ENCODE measurements at places on chromosomes 5 and 9. TPM values are rescaled to one million over a fixed set of nuclear protein-coding genes. Genes with fewer than 3 reads are reported as not detected.

DBH gene
- total RNA-seq, result not detected

TAF11L10 gene
- not detected for total RNA-seq

APC gene
- total RNA-seq, result 22.9 TPM

EMB gene
- total RNA-seq, result 11.6 TPM

GLDC gene
- 1.5 TPM for total RNA-seq

CORO2A gene
- 19.8 TPM for total RNA-seq

NIM1K gene
- 0.26 TPM for total RNA-seq

DNA sequence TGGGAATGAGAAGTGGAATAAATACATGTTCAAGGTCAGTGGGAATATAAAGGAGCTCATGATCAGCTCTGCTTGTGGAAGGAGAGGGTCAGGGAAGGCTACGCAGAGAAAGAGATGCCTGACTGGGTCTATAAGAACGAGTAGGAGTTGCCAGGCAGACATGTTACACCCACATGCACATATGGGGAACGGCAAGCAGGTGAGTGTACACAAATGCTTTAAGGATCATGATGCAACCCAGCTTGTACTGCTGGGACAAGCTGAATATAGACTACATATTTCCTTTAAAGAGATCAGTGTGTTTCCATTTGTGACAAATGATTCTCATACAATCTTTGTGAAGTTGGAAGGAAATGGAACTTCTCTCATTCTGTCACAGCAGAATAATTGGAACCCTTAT lies 141.7 kb downstream of the SPOCK1 start:
- no peak overlapping the region for H3K27ac ChIP-seq
- no peak overlapping the region for H3K4me3 ChIP-seq
- DNase-seq, result no peak
- H3K27me3 ChIP-seq, result no peaks in the 10 kb centered on the region
- H3K4me1 ChIP-seq, result no peaks in the 10 kb centered on the region
- no peaks in the 10 kb centered on the region for H3K36me3 ChIP-seq

DNA sequence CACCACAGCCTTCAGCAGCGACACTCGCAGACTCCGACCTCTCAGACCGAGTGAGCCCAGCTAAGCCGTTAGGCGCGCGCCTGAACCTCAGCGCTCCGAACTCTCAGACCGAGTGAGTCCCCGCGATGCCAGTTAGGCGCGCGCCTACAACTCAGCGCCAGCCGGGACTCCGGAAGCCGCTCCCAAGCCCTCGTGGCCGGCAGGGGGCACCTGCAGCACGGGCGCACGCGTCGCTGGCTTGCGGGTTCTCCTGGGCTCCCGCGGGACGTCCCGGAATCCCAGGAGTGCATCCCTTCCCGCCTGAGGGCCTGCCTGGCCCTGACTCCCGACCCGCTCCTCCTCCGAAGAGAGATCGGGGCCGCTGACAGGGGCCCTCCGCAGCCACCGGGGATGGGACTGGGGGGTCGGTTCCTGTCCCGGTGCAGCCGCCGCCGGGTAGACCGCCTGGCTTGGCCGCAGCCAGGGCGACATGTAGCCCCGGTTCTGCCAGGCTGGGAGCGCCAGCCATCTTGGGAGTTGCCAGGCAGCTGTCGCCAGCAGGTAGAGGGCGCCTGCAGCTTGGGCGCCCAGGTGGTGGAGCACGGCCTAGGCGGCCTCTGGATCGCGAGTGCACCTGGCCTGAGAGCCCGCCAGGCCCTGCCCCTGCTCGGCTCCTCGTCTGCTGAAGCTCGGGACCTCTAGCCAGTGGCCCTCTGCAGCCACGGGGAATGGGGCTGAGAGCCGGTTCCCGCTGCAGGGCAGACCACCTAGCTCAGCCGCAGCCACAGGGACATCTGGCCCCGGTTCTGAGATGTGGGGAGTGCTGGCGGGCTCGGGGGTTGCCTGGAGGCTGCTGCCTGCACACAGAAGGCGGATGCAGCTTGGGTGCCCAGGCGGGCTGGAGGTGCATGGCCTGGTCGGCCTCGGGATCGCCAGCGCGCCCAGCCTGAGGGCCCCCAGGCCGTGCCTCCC lies at the start of gene ANKRD18A:
TSS of gene ANKRD18A (minus strand) at position 114 of the 951 bp plus-strand sequence. CDS start 311 bp downstream, outside the sequence.
- no peak within 1 kb of the TSS for H3K27ac ChIP-seq
- peak within 1 kb of the TSS; percentile 71 for H3K4me3 ChIP-seq
- H3K27me3 ChIP-seq, result no peaks in the 10 kb centered on the region
- H3K4me1 ChIP-seq, result peaks cover 7% of the 10 kb centered on the region
- H3K36me3 ChIP-seq, result no peaks in the 10 kb centered on the region

DNA sequence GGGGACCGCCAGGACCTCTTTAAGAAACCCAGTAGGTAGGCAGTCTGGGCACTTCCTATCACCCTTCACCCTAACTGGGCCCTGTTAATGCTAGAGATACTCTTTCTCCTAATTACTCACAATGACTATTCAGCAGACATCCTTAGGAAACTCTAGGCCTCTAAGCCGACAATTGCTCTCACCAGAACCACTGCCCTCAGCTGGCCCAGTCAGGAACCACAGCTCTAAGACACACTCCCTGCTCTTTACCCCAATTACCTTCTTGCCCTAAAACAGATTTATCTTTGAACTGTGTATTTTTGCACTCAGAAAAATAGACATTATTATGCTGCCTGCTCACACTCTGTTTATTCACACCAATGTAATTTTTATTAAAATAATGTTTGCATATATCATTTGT lies 432.6 kb upstream of the SLC30A5 start:
- H3K27ac ChIP-seq, result no peak overlapping the region
- H3K4me3 ChIP-seq, result no peak overlapping the region
- H3K27me3 ChIP-seq, result no peaks in the 10 kb centered on the region
- H3K4me1 ChIP-seq, result peaks cover 19% of the 10 kb centered on the region
- DNase-seq, result no peak

DNA sequence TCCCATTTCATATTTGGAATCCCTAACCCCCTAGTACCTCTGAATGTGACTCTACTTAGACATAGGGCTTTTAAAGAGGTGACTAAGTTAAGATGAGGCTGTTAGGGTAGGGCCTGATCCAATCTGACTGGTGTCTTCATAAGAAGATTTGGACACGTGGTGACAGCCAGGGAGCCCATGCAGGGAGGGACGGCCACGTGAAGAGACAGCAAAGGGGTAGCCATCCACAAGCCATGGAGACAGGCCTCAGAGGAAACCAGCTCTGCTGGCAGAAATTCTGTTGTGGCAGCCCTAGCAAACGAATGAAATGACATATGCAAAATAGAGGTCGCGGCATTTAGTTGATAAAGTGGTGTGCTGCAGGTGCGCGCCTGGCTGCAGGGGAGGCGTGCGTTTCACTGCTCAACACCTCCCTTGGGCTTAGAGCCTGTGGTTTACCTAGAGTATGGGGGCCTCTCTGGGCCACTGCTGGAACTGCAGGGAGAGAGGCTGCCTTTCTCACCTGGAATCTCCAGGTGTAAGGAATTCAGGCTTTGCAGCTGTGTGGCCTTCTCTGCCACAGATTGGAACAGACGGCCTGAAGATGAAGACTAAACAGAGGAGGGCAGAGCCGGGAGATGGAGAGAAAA lies 7.1 kb upstream of the AFAP1L1 start:
- no peak for DNase-seq
- H3K4me1 ChIP-seq, result no peaks in the 10 kb centered on the region
- no peak overlapping the region for H3K27ac ChIP-seq
- H3K27me3 ChIP-seq, result no peaks in the 10 kb centered on the region

DNA sequence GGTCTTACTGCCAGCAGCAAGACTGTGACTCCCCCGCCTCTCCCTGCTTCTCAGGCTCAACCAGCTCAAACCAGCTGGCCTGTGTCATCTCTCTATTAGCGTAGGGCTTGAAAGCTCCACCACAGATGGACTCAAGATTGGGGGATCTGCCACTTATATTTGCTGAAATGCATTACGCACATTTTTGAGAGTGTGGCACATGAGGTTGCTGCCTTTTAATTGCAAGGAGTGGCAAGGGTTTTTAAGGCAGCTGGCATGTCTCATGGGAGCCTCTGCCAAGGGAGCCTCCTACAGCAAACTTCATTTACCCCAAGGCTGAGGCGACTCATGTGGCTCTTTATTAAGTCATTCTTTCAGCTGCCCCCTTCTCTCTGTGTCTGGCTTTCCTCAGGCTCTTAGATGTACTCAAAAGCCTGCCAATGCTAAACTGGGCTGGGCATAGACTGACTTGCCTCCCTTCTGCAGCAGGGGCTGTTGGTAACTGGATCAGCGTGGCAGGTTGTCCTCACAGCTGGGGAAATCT lies 219.3 kb downstream of the SMARCA2 start:
- no peak for DNase-seq
- H3K36me3 ChIP-seq, result no peaks in the 10 kb centered on the region
- H3K27ac ChIP-seq, result no peak overlapping the region
- H3K4me3 ChIP-seq, result no peak overlapping the region
- H3K27me3 ChIP-seq, result no peaks in the 10 kb centered on the region
